Spleen (tissue), 13 donors: ENCODE measurements at places on chromosomes 7 and 10. TPM values are rescaled to one million over a fixed set of nuclear protein-coding genes. Genes with fewer than 3 reads are reported as not detected.

UCMA gene
- not detected for polyA plus RNA-seq

PNLIPRP2 gene
- polyA plus RNA-seq, result 0.15 TPM

MEOX2 gene
- 0.50 TPM for polyA plus RNA-seq

ARPC1B gene
- 348 TPM for polyA plus RNA-seq

DNA sequence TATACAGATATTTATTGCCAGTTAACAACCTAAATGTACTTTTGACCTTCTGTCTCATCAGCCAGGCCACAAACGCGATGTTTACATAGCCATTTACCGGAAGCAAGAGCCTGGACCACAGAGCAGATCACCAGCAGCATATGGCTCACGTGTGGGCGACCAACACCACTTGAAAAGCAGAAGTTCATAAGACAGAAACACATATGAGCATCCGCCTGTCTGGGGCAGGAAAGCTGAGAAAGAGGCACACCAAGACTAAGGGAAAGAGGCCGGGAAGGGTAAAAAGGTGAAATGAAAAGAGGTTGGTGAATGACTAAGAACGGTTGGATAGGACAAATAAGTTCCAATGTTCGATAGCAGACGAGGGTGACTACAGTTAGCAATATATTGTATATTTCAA is 1.3 kb downstream of the ABCB1 start:
- peak; percentile 84 for DNase-seq
- H3K36me3 ChIP-seq, result no peaks in the 10 kb centered on the region
- H3K27ac ChIP-seq, result no peak overlapping the region
- peaks cover 13% of the 10 kb centered on the region for H3K4me1 ChIP-seq

- H3K36me3 ChIP-seq, result no peaks in the 10 kb centered on the region
- DNase-seq, result no peak
- H3K27ac ChIP-seq, result peak overlapping the region; percentile 50
- H3K4me3 ChIP-seq, result peak overlapping the region; percentile 27
- H3K4me1 ChIP-seq, result peaks cover 14% of the 10 kb centered on the region
- H3K27me3 ChIP-seq, result no peaks in the 10 kb centered on the region
Observed at GRCh38 chr10:6141296-6142151, 52.7 kb downstream of the RBM17 start.

DNA sequence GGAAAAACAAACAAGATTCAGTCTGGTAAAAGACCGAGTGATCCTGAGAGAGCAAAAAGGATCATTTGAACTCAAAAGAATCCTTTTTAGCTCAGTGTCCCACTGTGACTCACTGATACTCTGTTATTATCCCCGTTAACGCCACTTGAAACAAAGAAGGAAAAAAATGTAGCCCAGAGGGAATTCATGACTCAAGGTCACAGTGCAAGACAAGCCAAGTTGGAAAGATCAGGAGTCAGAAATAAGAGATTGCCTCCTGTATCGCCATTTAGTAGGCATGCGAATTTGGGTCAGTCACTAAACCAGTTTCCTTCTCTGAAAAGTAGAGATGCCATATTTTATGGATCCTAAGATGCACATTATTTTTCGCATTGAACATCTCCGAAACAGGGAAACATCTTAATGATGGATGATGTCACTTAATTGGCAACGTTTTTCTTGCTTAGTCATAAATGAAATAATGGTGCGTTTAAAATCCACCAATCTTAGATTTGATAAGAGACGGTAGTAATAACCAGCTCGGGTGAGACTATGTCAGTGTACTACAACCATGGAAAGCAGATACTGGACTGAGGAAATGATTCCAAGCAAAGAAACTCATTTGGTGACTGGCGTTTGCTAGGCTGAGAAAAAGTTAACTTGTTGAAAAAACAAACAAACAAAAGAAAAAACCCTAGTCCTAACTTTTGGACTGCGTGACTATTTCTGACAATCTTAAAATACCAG is 502.0 kb upstream of the CELF2 start:
- DNase-seq, result no peak
- H3K27me3 ChIP-seq, result peaks cover 8% of the 10 kb centered on the region
- no peaks in the 10 kb centered on the region for H3K4me1 ChIP-seq
- no peaks in the 10 kb centered on the region for H3K36me3 ChIP-seq
- H3K27ac ChIP-seq, result no peak overlapping the region

GRCh38 chr10:103603382-103603781 is 109.9 kb downstream of the NEURL1 start:
- no peaks in the 10 kb centered on the region for H3K27me3 ChIP-seq
- no peak overlapping the region for H3K4me3 ChIP-seq
- DNase-seq, result no peak
